ENCODE measurements at places on chromosomes 4 and X. TPM values are rescaled to one million over a fixed set of nuclear protein-coding genes. Genes with fewer than 3 reads are reported as not detected.

VSIG4 gene
- total RNA-seq, result 0.30 TPM

KLF8 gene
- 2.9 TPM for total RNA-seq

HHIP gene
- not detected for total RNA-seq

DNA sequence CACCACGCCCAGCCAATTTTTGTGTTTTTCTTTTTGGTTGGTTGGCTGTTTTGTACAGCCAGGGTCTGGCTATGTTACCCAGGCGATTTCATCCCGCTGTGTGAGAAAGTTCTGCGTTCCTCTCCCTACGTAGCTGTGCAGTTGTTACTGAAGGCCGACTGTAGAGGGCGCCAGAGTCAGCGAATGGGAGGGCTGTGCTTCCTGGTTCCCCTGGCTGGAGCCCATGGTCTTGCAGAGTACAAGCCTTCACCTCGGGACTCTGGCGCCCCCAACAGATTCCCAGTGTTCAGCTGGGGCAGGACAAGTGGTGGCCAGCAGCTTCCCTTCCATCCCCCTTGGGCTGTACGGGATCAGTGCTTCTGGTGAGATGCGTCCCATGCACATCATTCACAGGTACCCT, 5.6 kb upstream of the CT45A1 start:
- no peak overlapping the region for H3K27ac ChIP-seq
- peak; percentile 40 for DNase-seq
- no peaks in the 10 kb centered on the region for H3K4me1 ChIP-seq
- no peaks in the 10 kb centered on the region for H3K27me3 ChIP-seq
- no peaks in the 10 kb centered on the region for H3K36me3 ChIP-seq

GRCh38 chrX:48897157-48897624, 377 bp downstream of the TIMM17B start:
- peaks cover 8% of the 10 kb centered on the region for H3K4me1 ChIP-seq
- peak overlapping the region; percentile 100 for H3K27ac ChIP-seq
- peak overlapping the region; percentile 99 for H3K4me3 ChIP-seq
- peaks cover 5% of the 10 kb centered on the region for H3K36me3 ChIP-seq
- no peaks in the 10 kb centered on the region for H3K27me3 ChIP-seq

- H3K36me3 ChIP-seq, result no peaks in the 10 kb centered on the region
- no peaks in the 10 kb centered on the region for H3K27me3 ChIP-seq
- DNase-seq, result no peak
- no peak overlapping the region for H3K4me3 ChIP-seq
Measured at GRCh38 chr4:33063241-33063640, 2343.1 kb downstream of the PCDH7 start.

DNA sequence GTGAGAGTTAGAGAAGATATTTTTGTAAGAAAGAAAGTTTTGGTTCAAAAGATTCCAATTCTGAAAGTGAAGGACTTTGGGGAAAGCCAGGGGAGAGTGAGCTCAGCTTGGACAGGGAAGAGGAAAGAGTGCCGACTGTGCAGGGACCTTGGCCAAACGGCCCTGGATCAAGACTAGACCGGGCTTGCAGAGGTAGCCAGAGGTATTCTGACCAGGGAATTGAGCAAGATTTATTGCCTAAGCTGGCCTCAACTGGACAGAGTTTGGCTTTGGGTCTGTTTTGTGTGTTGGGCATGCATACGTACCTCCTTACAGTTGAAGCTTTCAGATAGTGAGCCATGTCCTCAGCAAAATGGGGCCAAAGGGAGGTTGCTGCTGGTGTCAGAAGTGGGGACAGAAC, 11.6 kb downstream of the PLAC1 start:
- H3K36me3 ChIP-seq, result no peaks in the 10 kb centered on the region
- no peak overlapping the region for H3K27ac ChIP-seq
- DNase-seq, result no peak
- H3K4me1 ChIP-seq, result no peaks in the 10 kb centered on the region

DNA sequence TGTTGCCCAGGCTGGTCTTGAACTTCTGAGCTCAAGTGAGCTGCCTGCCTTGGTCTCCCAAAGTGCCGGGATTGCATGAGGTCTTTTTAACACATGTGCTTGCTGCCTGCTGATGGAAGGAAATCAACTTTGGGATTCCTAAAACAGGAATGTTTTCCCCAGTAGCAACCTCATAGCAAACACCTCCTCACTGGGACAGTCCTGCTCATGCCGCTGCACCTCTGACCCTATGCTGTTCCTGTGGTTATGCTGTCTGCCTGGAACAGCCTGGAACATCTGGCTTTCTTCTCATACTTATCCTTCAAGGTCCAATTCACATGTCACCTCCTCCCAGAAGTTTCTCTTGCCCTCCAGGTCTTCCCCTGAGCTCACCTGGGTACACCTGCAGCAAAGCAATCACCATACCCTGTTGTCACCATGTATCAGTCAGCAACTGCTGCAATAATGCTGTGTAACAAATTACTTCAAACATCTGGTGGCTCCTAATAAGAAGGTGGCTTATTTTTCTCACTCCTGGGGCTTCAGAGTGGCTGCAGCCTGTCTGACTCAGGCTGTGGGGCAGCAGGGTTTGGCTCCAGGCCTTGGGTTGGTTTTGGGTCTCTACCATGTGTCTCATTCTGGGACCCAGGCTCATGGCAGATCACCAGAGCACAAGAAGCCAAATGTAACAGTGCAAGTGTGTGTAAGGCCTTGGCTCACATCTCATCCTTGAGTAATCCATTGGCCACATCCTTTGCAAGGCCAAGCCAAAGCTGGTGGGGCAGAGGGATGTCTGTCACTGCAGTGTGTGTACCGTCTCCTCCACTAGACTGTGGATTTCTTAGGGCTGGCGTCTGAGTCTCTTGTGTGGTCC, 59.4 kb upstream of the SORCS2 start:
- no peak for DNase-seq
- H3K4me1 ChIP-seq, result peaks cover 3% of the 10 kb centered on the region
- no peak overlapping the region for H3K27ac ChIP-seq
- no peaks in the 10 kb centered on the region for H3K36me3 ChIP-seq
- H3K27me3 ChIP-seq, result no peaks in the 10 kb centered on the region
- no peak overlapping the region for H3K4me3 ChIP-seq
